ENCODE measurements at places on chromosomes 1 and 21.

DNA sequence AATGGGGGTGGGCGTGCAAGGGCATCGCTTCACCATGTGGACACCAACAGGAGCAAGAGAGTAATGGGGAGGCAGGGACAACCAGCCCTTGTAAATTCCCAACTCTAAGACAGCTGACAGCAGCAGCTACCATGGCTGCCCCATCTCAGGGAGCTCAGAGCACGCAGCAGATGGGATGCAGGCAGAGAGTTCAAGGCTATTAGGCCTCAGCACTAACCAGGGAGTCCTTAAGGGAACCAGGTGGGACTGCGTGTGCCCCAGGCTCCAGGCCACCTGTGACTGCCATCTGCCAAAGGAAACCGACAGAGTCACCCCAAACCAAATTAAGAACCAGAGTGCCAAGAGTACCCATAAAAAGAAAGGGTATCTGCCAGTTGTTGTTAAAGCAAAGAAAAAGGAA is 33.7 kb upstream of the PRDM2 start:
- DNase-seq: no peak

DNA sequence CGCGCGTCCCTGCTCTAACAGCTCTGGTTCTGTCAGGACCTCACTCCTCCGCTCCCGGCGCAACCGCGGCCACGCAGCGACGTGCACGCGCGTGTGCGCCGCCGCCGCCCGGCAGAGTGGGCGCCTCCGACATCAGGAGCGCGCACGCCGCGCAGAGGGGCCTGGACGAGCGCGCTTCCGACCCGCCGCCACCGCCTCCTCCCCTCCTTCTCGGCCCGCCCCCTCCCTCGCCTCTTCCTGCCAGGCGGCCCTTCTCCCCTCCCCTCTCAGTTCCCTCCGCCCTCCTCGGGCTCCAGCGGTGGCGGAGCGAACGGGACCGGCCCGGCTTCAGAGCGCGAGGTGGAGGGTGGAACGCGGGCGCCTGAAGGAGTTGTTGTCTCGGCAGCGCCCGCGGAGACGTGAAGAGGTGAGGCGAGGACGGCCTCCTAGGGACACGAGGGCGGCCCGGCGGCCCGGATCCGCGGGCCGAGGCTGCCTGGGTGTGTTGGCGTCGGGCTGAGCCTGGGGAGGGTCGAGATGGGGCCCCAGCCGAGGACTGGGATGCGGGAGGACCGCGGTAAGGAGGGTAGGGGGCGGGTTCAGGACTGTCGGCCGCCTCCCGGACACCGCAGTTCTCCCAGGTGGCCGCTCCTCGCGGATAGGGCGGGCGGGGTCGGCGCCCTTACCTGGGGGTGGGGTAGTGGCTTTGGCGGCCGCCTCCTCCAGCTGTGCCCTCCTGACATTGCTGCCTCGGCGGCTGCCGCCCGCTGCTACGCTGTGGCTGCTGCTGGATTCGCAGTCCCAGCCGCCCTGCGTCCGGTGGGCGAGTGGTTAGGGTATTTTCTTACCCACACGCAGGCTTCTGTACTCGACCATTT is at the start of gene RABGAP1L:
Gene RABGAP1L (plus strand): TSS at position 269 of the 857 bp plus-strand sequence.
- DNase-seq: peak; percentile 88

- no peak for DNase-seq
Measured at GRCh38 chr1:119587341-119587740, 60.7 kb downstream of the ZNF697 start.

GRCh38 chr1:29803486-29803885 is 567.2 kb downstream of the PTPRU start:
- no peak for DNase-seq

GRCh38 chr1:21510885-21511578 is 1.8 kb downstream of the ALPL start:
- no peak for DNase-seq

GRCh38 chr1:223620297-223620897 is 45.1 kb downstream of the CAPN8 start:
- DNase-seq: no peak

DNA sequence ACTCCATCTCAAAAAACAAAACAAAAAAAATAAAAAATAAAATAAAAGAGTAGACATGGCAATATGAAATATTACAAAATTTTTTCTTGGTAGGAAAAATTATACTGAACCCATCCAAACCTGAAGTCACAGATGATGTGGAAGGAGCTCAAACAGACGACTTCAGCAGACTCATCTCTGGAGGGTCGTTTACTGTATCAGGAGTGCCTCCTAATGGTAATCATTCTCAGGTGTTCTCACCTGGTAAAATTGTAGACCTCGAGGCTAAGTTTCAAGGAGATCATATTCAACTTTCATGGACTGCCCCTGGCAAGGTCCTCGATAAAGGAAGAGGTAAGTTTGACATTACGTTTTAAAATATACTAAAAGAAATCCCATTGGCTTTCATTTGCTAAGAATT is 54.3 kb upstream of the SH3GLB1 start:
- DNase-seq: no peak

- DNase-seq: no peak
Measured at GRCh38 chr1:110554871-110555801, 36.2 kb upstream of the KCNA10 start.

- DNase-seq: peak; percentile 3
Measured at GRCh38 chr1:240854367-240854766, 242.4 kb upstream of the GREM2 start.

GRCh38 chr1:226597616-226598454 is 49.3 kb downstream of the STUM start:
- DNase-seq: no peak

GRCh38 chr1:43313771-43314170 is 13.0 kb downstream of the TIE1 start:
- DNase-seq: no peak

DNA sequence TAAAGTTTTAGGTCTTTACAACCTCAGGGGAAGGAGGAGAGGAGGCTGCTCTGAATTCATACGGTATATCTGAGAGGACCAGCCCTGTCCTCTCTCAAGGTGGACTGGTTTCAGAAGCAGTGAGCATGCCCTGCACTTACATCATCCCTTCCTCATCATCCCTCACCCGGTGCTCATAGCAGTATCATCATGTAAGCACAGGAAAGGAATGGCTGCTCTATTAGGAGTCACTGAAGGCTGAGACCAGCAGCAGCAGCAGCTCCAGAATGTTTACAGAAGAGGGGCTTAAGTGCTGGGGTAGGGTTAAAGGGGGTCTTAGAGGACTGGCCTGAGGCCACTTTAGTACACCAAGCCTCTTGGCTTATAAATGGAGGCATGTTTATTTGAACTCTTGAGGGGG is 185.9 kb downstream of the AK5 start:
- no peak for DNase-seq

- no peak for DNase-seq
Measured at GRCh38 chr1:156750711-156751450, 594 bp downstream of the HDGF start.

- no peak for DNase-seq
Measured at GRCh38 chr1:247747616-247748015, 325 bp downstream of the OR14A2 start.

DNA sequence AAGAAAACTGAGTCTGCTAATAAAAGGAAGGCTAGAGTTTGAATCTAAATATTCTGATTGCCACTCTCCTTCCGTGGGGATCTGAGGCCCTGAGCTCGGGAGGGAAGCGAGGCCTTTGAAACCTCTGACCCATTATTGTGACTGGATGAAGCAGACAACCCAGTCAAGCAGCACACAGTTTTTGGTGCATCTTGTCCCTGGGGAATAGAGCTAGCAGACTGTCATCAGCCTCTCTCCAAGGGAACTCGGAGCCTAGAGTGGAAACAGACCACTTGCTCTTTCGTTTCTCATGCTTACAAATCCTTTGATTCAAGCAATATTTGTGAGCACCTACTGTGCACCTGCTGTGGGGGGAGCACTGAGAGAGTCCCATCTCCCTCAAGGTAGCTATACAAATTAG is 133.2 kb upstream of the KLHDC7A start:
- no peak for DNase-seq

DNA sequence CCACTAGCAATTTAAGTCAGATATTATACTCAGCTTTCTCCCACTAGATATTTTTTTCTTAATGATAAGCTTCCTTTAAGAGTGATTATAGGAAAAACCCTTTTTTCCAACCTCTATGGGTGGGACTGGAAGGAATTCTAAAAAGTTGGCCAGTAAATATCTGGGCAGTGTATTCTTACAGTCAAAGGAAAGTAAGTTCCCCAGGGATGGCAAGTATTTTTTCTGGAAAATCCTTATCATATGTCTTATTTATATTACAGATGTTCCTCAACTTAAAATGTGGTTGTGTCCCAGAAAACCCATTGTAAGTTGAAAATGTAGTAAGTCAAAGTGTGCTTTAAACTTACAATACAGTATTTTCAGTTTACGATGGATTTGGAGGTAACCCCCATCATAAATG is 29.2 kb downstream of the CMPK1 start:
- no peak for DNase-seq

DNA sequence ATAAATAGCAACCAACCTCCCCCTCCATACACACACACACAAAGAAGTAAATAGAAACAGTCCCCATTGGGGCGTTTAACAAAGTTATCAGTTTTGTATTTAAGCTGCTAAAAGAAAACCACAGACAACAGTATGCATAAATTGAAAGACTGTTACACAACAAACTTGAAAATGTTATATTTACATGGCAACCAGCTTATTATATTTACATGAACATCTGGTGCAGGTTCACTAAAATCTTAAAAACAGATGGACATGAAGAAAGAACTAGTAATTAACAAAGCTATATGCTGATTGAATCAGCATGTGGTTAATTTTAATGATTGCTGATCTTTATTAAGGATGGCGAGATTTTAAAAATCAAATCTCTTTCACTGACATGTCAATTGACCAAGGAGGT is 384.7 kb downstream of the LRRIQ3 start:
- DNase-seq: no peak

- DNase-seq: no peak
Measured at GRCh38 chr1:229271448-229272159, 693 bp downstream of the RAB4A start.

DNA sequence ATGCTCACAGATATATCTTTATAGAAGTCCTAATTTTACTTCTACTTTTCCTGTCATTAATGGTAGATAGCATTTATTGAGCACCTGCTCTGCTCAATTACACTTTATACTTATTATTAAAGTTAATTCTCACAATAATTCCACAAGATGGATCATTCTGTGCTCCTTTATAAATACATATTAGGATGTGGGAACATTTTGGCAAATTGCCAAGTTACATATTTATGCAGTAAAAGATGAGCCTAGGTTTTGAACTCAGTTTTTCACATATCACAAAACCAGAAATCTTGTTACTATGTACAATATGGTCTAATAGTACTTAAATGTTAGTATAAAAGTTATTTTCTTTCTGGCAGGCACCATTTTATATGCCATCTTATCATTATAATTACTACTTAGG is 895.0 kb upstream of the B3GALT2 start:
- DNase-seq: no peak

- DNase-seq: no peak
Measured at GRCh38 chr21:46253610-46254124, 25.1 kb upstream of the LSS start.

- no peak for DNase-seq
Measured at GRCh38 chr21:43207043-43207315, 38.2 kb downstream of the CRYAA start.

DNA sequence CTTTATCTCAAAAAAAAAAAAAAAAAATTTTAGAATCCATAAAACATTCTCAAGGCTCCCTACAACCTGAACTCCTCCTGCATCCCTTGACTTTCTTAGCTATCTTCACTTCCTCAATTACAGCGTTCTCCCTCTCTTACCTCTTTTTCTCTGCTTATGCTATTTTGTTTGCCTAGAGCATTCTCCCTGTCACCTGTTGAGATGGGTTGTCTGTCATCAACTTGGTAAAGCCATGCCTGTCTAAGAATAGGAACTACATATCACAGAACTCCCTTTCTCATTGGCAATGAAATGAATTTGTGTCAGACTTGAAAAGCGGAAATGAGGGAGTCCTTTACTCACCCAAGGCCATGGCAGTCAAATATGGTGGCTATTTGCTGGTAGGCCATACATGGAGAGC is 129.6 kb upstream of the CACHD1 start:
- no peak for DNase-seq

GRCh38 chr21:44354775-44355771 is 1.7 kb downstream of the TRPM2 start:
- no peak for DNase-seq

DNA sequence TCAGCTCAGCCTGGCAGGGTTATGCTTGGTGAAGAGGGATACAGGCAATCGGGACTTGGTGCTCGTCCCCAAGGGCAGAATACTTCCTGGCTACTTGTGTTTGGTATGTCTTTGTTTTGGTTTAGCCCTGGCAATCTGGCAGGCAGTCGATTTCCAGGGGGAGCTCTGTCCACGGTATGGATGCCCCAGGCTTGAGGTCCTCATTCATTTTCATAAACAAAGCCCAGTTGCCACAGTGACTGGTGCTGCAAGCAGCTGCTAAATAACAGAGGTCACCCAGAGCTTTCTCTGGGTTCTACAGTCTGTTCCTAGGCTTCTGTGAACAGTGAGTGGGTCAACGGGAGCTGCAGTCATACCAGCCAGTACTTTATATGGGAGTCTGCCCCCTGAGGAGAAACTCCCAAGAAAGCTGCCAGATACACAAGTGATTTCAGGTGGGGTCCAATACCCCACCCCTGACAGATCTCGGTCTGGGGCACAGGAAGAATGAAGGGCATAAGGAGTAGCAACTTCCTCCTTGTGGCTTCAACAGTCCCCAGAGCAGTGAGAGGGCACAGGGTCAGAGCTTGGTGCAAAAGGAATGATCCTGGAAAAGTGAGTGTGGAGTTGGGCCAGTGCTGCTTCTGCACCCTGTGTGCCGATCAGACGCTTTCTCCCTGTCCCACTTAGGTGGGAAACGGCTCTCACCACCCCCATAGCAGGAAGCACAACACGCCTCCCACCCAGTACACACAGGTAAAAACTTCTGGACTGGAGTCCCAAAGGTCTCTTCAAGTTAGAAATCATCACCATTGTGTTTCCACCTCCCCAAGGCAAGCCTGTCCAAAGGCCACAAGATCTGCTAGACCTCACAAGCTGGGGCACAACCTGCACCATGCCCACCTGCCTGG is 55.5 kb downstream of the TGFBR3 start:
- no peak for DNase-seq

GRCh38 chr1:58727364-58727763 is 27.5 kb upstream of the MYSM1 start:
- peak; percentile 61 for DNase-seq

DNA sequence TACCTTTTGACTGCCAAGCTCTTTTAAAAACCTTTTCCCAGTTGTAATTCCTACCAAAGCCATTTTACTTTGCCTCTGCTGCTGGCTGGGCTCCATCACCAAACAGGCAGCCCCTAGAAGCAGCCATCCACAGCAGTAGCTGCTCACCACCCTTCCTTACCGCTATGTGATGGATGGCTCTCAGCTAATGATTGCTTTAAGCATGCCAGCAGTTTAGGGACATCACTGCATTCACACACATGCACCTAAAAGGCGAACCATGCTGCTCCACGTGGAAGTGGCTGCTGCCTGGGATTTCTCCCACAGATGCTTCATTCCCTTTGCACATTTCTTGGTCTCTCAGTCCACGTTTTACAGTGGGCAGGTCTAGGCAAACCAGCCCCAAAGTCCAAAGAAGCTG is 46.3 kb upstream of the PDE9A start:
- DNase-seq: no peak

- peak; percentile 6 for DNase-seq
Measured at GRCh38 chr1:233707153-233707879, 93.4 kb downstream of the KCNK1 start.

GRCh38 chr1:177385760-177386698 is 215.3 kb downstream of the BRINP2 start:
- DNase-seq: no peak
